GF-D8 (cell line): ENCODE measurements at places on chromosomes 3 and 15.

- no peak for DNase-seq
These were observed 71.2 kb upstream of the SOX14 start for GRCh38 chr3:137692803-137693431.

DNA sequence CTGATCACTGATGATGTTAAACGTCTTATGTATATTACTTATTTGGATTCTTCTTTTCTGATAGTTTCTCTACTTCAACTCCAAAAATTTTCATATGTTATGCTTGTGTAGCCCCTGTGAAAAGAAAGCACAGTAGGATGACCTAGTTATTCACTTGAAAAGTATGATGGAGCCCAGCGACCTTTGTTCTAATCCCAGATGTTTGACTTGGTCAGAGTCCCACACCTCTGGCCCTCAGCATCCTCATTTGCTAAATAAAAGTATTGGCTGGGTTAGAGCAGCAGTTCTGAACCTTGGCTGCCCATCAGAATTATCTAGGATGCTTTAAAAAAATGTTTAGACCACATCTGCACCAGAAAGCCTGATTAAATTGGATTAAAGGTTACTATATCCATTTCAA, 173.7 kb downstream of the ATG7 start:
- no peak for DNase-seq

DNA sequence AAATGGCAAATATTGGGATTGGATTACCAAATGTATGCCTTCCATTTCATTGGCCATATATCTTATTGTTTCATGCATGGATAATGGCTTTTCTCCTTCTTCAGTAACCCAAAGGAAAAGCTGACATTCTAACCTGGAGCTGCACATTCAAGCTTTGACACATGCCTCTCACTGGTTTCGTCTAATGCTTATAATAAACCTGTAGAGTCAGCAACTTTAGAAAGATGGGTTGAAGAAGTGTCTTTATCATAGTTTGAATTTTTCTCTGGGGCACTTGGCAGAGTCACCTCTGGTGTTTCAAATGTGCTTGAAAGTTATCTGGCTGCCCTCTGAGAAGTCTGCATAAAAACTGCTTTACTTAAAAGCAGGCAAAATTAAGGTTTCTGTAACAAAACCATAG, 55.4 kb upstream of the GOLGA8A start:
- DNase-seq, result no peak

- DNase-seq, result peak; percentile 16
These were observed 26.6 kb upstream of the KY start for GRCh38 chr3:134677196-134677986.

DNA sequence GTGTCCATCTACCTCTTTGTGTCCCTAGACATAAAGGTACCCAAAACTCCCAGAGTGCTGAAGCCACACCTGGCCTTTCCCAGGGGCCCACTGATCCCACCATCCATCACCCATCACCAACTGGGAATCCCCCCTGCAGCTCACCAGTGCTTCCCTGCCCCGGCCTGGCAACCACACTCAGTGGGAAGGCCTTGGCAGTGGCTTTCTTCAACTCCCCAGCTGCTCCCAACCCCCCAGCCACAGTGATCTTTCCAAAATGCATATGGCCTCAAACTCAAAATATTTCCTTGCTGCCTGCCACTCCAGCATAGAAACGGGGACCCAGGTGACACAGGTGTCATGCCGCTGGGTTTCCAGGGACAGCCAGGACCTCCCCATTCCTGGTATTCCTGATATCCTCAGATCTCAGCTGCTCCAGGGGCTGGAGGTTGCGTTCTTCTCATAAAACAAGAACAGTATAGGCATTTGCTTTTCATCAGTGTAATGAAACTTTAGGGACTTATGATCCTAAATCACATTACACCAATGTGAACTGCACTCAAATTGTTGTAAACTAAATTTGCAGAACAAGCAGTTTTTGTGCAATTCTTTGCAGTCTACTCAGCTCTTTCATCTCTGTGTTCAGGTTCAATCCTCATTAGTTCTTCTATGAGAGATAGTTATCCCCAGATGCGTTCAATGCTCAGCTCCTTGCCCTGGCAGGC, 1.3 kb downstream of the OCA2 start:
- no peak for DNase-seq

GRCh38 chr3:23645533-23646183, 160.1 kb upstream of the UBE2E1 start:
- DNase-seq, result no peak

GRCh38 chr3:101065962-101066361, 72.7 kb upstream of the ABI3BP start:
- DNase-seq, result no peak

- no peak for DNase-seq
These were observed 38.1 kb downstream of the SRGAP3 start for GRCh38 chr3:9211155-9211950.

DNA sequence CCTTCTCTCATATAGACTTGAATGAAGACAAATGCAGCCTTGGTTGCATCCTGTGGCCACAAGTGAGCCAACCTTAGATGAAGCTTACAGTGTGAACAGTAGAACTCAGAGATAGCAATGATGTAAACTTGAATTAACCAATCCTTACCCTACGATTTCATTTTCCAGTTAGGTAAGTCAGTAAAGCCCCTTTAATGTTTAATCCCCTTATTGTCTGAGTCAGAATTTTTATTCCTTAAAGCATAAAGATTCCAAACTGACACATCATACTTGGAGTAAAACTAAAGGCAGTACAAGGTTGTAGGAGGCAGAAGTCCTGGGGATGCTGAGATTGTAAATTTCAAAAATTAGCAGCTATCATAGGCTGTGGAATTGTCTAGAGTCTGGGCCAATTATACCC, 507.8 kb upstream of the DPH6 start:
- no peak for DNase-seq

- no peak for DNase-seq
These were observed 58.1 kb downstream of the DCBLD2 start for GRCh38 chr3:98843266-98843959.
